Cortex of kidney (tissue), 1 donor: ENCODE measurements at places on chromosomes 7 and 10.

DNA sequence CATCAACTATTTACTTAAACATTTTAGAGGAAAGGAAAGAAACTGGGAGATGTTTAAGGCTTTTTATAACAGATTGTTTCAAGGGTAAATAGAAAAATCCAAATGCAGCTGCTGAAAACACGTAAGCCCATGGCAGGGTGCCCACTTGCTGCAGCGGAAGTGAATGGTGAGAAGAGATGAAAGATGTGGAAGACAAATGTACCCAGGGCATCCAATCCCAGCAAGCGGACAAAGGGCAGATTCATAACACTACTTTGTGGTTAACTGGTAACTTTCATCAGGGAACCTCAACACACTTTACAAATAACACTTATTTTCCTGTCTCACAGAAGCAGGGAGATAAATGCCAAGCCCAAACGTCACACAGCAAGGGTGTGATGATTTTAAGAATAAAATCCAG lies 358.4 kb downstream of the KCNMA1 start:
- no peak for DNase-seq

GRCh38 chr10:14879124-14879927 lies 660 bp downstream of the SUV39H2 start:
- DNase-seq = no peak

GRCh38 chr10:1294748-1295147 lies 238.6 kb downstream of the WDR37 start:
- no peak for DNase-seq

GRCh38 chr10:110641256-110641655 lies 2.9 kb upstream of the RBM20 start:
- no peak for DNase-seq

- no peak for DNase-seq
Observed at GRCh38 chr7:90262438-90262837, 17.5 kb downstream of the CFAP69 start.

DNA sequence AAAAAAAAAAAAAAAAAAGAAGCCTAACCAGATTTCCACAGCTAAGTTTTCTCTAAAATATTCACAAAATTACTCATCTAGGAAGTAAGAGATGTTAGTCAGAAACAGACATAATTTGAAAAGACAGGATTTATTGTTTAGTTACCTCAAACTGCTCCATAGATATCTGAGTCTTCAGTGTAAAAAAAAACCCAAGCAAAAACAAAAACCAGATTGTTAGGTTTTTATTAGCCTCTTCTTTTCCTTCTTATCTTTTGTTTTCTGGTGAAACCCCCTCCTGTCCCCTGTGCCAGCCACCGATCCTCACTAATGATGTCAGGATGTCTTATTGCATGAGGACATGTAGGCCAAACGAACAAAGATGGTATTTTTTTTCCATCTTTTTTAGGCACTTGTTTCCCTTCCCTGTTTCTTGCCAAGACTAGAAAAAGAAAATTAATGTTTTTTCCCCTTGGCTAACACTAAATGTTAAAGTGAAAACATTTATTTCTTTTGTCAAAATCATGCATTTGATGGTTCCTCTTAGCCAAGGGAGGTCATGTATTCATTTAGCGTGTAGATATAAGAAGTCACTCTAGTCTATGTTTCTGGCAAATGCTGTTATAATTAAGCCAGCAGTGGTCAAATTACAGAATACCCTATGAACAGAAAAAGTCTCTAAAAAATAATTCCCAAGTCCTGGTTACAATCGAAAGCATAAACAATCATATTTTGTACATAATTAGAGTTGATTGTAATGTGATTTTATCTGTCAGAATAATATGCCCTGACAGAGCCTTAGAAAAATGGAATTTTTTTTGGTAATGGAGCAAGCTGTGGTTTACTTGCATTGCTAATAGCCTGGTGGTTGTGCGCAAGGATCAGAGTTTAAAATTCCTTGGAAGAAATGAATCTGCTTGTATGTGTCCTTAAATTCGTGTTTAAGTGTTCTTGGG lies 702.4 kb upstream of the FZD8 start:
- no peak for DNase-seq

- no peak for DNase-seq
Observed at GRCh38 chr7:2967705-2968104, 76.0 kb downstream of the CARD11 start.

- no peak for DNase-seq
Observed at GRCh38 chr10:31700181-31700611, 228.4 kb downstream of the ARHGAP12 start.

- no peak for DNase-seq
Observed at GRCh38 chr10:113297226-113297625, 255.6 kb upstream of the HABP2 start.

GRCh38 chr10:33291053-33291592 lies 43.3 kb downstream of the NRP1 start:
- DNase-seq = no peak

- DNase-seq = no peak
Observed at GRCh38 chr10:82814635-82815034, 939.6 kb downstream of the NRG3 start.

GRCh38 chr7:54559401-54559800 lies 17.2 kb downstream of the VSTM2A start:
- no peak for DNase-seq

- DNase-seq = no peak
Observed at GRCh38 chr10:113434950-113435349, 117.9 kb upstream of the HABP2 start.

DNA sequence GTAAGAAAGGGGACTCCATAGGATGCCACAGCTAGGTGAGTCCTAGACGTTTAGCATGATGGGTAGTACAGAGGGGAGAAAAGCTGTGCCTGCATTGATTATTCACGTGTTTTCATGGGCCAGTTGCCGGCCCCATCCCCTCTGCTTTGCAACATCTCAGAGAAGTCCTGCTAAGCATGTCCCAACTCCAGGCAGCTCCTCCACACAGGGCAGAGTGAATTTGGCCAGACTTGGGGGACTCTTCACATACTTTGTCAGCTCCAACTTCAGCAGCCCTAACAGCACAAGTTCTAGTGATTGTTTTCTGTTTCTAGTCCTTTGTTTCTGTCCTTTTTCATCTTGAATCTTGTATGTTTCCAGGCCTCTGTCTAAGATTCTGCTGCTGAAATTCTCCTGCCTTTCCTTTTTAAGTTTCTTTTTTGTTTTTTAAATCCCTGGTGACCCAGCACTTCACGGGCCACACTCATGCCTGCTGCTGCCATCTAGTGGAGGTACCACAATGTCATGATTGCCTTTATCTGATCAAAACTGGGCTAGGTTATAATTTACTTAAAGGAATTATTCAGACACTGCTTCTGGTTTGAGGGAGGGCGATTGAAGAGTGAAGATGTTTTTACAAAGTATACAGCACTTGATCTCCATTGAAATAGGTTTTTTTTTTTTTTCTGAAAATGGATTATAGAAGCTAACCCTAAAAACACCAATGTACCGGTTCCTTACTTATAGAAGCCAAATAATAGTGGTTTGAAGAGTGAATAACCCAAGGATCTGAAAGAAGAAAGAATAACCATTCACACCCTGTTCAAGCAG lies 276.9 kb downstream of the CSTF2T start:
- DNase-seq = no peak

DNA sequence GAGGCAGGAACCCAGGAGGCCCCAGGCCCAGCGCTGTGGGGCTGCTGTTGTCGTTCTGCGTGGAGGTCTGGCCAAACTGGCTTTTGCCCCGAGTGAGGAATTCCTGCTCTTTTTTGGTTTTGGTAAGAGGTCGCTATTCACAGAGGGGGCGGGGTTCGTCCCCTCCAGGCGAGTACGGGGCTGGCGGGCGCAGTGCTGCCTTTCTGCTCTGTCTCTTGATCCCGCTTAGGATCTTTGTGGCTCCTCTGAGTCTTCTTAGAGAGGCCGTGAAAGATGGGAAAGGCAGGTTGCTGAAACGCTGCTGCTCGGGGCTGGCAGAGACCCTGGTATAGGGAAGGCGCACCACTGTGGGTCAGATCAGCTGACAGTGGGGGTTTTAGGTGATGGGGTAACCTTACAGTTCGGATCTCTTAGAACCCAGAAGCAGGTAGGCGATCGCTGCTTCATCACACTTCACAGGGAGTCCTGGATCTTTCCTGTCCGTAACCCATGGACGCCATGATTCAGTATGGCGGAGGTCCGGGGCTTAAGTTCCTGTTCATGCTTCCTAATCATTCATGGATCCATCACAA lies 136.7 kb downstream of the KIF20B start:
- DNase-seq = no peak

GRCh38 chr7:18455606-18456005 lies 39.9 kb upstream of the HDAC9 start:
- DNase-seq = no peak

GRCh38 chr10:21285207-21285606 lies 240.3 kb downstream of the SKIDA1 start:
- DNase-seq = no peak

- DNase-seq = no peak
Observed at GRCh38 chr7:113285411-113285810, 167.1 kb upstream of the SMIM30 start.

GRCh38 chr10:110533149-110533548 lies 34.3 kb upstream of the SMC3 start:
- DNase-seq = no peak

DNA sequence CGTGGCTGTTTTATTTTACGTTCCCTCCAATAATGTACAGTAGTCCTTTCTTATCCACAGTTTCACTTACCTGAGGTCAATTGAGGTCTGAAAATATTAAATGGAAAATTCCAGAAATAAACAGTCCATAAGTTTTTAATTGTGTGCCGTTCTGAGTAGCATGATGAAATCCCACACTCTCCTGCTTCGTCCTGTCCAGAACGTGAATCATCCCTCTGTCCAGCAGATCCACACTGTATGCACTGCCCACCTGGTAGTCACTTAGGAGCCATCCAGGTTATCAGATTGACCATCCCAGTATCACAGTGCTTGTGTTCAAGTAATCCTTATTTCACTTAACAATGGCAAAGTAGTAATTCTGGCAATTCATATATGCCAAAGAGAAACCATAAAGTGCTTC lies 46.3 kb downstream of the STARD3NL start:
- no peak for DNase-seq

GRCh38 chr7:143514995-143515735 lies 37.5 kb downstream of the TAS2R41 start:
- no peak for DNase-seq

GRCh38 chr10:77974396-77975074 lies 48.0 kb upstream of the DLG5 start:
- no peak for DNase-seq

- no peak for DNase-seq
Observed at GRCh38 chr7:138816650-138817049, 18.7 kb upstream of the ATP6V0A4 start.

GRCh38 chr7:113015034-113015645 lies 71.5 kb downstream of the GPR85 start:
- no peak for DNase-seq

- no peak for DNase-seq
Observed at GRCh38 chr7:6093375-6093774, 62.2 kb downstream of the ANKRD61 start.

- no peak for DNase-seq
Observed at GRCh38 chr7:52659178-52659577, 376.3 kb upstream of the POM121L12 start.

DNA sequence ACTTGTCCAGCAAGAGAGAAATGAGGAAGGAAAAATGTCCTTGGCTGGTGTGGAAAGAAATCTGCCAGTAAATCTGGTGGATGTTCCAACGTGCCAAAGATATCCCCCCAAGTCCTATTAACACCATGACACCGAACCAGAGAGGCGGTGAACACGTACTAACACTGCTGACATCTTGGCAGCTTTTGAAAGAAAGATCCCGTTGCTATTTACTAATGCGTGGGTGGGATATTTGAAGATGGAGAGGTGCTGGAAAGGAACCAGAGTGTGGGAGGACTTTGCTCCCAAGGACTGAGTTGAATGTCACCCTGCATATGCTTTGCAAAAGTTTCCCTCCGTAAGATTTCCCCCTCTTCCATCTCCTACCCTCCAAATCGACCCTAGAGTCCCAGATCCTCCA lies 7.9 kb downstream of the CCDC3 start:
- no peak for DNase-seq

GRCh38 chr7:93392984-93393383 lies 160.8 kb downstream of the VPS50 start:
- DNase-seq = no peak

DNA sequence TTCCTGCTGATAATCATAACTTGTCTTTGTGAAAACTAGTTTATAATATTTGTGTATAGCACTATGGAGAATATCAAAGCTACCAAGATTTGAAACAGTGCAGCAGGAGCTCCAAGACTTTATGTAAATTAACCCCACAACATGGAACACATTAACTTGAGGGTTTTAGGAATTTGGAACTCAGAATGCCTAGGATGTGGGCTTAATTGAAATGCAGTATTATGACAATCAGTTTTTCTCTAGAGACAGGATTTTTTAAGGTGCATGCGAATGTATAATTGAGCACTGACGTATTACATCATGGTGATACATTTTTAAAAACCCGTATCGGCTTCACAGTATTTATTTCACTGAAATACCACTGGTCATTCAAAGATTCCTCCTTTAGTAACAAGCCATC lies 313.1 kb upstream of the DGKB start:
- DNase-seq = no peak

GRCh38 chr7:100432053-100432452 lies 2.4 kb downstream of the MEPCE start:
- no peak for DNase-seq

DNA sequence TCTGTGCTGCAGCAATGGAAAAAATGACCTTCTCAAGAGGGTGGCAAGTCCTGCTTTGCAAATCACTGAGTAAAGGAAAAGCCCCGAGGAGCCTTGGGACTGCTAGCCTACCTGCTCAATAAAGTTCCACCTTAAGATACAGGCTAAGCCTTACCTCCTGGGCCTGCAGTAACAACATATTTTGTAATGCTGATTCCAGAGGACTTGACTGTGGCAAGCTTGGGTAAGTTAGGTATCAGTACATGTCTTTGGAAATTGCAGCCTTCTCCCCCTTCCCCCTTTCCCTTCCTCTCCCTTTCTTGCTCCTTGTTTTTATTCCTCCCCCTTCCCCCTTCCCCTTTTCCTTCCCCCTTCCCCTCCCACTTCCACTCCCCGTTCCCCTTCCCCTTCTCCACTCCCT lies 126.2 kb downstream of the SORCS3 start:
- no peak for DNase-seq

GRCh38 chr10:69901022-69901421 lies 99.3 kb downstream of the COL13A1 start:
- DNase-seq = no peak

GRCh38 chr10:125556882-125557281 lies 126.1 kb downstream of the TEX36 start:
- no peak for DNase-seq

- no peak for DNase-seq
Observed at GRCh38 chr10:65346466-65346865, 1579.4 kb upstream of the LRRTM3 start.

- DNase-seq = no peak
Observed at GRCh38 chr7:28155964-28156363, 24.6 kb downstream of the JAZF1 start.

DNA sequence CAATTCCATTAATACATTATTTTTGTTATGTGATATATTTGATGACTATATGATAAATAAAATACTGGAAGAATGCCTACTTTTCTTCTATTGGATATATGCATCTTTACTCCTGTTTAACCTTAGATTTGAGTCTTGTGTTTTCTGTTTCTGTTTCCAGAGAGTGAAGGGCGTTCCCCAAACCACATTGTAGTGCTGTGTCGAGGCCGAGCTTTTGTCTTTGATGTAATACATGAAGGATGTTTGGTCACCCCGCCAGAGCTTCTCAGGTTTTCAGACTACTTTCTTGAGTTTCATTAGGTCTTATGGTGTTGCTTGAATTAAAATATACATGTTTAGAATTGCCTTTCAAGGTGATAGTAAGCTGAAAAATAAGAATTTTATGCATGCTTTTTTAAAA lies 23.8 kb downstream of the CROT start:
- no peak for DNase-seq
